Panc1 (cell line): ENCODE measurements at places on chromosomes 11 and 22. TPM values are rescaled to one million over a fixed set of nuclear protein-coding genes. Genes with fewer than 3 reads are reported as not detected.

Gene USH1C
- not detected for total RNA-seq

Gene MDK
- total RNA-seq: 252 TPM

Gene ZBTB16
- total RNA-seq: 0.21 TPM

Gene JAM3
- 45.4 TPM for total RNA-seq

Gene MS4A1
- 0.59 TPM for total RNA-seq

Gene NEFH
- total RNA-seq: 0.08 TPM

Gene SPATA19
- not detected for total RNA-seq

Gene MAPK8IP2
- 38.4 TPM for total RNA-seq
